ENCODE measurements at places on chromosomes 3 and 15.

DNA sequence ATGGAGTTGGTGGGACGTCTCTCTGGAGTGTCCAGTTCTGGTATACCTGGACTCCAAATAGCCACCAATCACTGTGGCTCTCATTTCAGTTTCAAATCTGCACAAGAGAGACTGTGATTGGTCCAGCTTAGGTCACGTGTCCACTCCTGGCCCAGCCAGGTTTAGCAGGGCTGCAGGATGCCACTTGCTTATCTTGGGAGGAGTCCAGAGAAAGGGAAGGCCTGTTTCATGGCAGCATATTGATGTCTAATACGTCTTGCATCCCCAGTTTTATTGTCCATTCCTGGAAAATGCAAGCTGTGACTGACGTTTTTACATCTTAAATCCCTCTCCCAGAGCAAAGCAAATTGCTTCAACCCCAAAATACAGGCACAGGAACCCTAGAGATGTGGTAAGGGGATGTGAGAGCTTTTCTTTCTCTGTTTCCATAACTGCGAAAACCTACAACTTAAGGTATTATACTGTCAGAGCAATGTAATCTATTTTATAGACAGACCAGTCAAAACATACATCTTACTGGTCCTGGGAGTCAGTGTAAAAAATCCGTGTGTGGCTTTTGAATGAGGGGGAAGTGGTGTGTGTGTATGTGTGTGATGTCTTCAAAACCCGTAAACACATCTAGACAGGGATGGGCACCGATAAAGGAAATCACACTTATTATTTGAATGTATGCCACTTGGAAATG is 274.4 kb downstream of the TLE3 start:
- no peak for DNase-seq

- no peak for DNase-seq
Measured at GRCh38 chr3:10561162-10561945, 56.0 kb upstream of the ATP2B2 start.

DNA sequence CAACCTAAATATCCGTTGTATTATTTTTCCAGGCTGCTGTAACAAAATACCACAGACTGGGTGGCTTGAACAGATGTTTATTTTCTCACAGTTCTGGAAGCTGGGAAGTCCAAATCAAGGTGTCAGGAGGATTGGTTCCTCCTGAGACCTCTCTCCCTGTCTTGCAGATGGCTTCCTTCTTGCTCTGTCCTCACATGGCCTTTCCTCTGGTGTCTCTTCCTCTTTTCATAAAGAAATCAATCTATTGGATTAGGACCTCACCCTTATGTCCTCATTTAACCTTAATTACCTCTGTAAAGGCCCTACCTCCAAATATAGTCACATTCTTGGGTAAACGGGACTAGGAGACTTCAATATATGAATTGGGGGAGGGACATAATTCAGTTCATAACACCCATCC is 89.2 kb upstream of the PLCL2 start:
- DNase-seq, result no peak

- no peak for DNase-seq
Measured at GRCh38 chr3:119659606-119660291, 640 bp downstream of the POPDC2 start.

- no peak for DNase-seq
Measured at GRCh38 chr3:31353166-31353565, 179.6 kb upstream of the STT3B start.

GRCh38 chr15:58190419-58190818 is 52.2 kb downstream of the AQP9 start:
- no peak for DNase-seq

DNA sequence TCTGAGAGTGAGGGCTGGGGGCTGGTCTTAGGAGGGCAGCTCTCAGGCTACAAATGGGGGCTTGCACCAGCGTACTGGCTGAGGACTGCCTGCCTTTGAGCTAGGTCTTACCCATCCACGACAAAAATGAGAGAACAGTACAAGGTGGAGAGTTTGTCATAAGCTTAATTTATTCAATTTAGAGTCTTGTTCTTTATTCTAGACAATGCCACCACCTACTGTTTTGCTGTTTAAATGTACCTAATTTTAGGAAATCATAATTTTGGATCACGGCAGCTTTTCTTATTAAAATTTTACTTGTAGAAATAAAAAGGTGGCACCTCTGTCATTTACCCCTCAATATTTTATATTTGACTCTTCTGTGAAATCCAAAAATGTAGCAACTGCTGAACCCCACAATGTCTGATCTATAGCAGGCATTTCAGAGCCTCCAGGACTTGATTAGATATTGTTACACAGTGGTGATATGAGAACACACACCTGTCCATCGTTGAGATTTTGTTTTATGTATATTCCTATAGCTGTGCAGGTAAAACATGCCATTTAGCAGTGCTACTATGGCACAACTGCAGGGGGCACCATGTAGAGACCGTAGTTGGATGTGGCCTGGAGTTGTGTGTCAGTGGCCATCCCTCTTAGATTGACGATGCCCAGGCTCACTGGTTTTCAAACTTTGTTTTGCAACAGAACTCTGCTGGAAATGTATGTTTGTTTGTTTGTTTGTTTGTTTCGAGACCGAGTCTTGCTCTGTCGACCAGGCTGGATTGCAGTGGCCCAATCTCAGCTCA is 88.6 kb downstream of the SLCO3A1 start:
- no peak for DNase-seq

DNA sequence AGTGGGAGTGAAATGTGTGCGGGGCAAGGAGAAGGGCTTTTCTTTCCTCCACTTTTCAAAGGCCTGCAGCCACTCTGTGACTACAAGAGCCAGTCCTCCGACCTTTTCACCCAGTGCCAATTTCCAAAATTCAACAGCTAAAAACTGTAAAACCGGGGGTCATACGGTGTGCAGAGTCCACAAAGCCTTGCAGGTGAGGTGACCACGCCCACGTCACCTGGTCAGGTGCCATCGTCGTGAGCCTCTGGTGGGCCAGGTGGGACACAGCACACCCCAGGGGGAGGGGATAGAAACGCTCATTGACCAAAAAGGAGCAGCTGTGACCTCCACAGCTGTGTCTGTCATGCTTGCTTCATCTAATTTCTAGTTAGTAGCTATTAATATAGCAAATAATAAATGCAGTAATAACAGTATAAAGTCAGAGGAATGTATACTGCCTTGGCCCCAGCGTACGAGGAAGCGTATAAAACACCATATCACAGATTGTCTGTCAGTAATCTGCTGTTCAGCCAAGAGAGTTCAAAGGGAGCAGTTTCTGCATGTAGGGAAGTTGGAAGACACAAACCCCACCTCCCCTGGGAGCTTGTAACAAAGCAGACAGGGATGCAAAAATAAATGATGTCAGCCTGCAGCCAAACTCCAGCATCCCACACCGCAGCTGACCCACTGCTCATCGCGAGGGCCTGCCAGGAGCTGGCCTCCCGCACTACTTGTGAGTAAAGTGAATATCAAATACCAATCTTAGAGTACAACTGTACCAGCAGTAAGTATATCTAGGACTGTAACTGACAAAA is 86.7 kb downstream of the VGLL4 start:
- DNase-seq, result peak; percentile 57

GRCh38 chr3:42852441-42852840 is 23.2 kb downstream of the CYP8B1 start:
- peak; percentile 45 for DNase-seq

GRCh38 chr15:68654786-68655560 is 76.2 kb downstream of the CORO2B start:
- no peak for DNase-seq

DNA sequence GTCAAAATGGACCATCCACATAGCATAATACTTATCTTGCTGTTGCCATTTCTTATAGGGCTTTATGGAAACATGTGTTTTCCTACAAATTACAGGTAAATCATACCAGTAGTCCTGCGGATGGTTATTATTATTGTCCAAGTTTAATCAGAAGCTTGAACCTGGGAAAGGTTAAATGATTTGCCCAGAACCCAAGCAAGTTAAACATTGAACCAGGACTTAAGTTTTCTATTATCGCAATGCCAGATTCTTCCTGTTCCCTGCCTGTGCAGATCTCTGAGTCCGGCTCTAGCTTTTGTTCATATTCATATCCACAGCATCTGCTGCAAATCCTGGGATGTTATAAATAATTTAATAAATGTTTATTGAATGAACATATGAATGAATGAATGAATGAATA is 12.5 kb downstream of the LPP start:
- no peak for DNase-seq

GRCh38 chr3:196284396-196284795 is 3.1 kb downstream of the PCYT1A start:
- DNase-seq, result no peak

GRCh38 chr15:71651750-71652186 is 158.6 kb upstream of the NR2E3 start:
- DNase-seq, result no peak

GRCh38 chr3:19030522-19030839 is 117.8 kb upstream of the KCNH8 start:
- DNase-seq, result no peak

DNA sequence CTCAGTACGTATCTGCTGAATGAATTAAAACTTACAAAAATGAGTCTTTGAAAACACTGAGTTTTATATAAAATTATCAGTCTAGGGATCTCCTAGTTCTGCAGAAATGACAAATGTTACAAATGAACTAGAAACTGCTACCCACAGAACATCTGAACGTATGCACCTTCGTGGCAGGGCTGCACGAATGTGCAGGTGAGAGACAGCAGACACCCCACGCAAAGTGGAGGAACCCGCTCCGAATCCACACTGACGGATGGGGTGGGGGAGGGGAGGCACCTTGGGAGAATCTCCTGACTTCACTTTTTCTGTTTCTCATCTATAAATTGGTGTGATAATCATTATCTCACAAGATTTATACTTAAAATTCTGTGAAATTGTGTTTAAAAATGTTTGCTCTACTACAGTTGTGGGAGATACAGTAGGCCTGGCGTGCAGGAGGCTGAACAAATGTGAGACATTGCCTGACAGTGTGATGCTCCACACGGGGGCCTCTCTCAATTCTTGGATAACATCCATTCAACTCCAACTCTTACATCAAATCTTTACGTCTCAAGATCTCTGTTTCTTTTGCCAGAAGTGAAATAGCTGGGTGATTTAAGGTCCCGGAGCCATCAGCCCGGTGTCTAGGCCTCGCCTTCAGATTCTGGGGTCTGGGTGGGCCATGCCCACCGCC is 86.9 kb downstream of the ATP10A start:
- no peak for DNase-seq

DNA sequence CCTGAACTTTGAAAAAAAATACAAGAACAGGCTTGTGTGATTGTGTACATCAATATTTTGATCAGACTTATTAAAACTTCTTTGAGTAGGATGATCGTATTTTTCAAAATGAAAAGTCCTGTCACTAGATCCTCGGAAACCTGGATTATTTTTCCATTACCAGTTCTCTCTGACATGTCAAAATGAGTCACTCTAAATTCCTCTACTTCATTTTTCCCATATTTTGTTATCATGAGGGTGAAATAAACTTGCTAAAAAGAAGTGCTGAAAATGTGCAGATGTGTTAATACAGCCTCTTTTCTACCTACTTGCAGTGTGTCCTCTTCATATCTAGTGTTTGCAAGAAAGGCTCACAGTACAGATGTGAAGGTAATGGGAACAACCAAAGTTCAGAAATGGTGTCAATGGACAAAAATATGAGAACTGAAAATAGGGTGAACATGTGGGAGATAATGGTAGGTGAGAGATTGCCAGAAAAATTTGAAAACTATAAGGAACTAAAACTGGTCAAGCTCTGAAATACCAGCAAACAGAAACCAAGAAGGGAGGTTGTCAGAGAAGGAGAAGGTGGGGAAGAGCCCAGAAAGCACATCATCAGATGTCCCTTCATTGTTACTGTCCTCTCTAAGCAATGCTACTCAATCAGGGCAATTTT is 108.2 kb downstream of the EOMES start:
- DNase-seq, result no peak

GRCh38 chr3:141269961-141270360 is 38.3 kb downstream of the PXYLP1 start:
- DNase-seq, result no peak

GRCh38 chr3:176807938-176808337 is 389.3 kb downstream of the TBL1XR1 start:
- DNase-seq, result no peak

DNA sequence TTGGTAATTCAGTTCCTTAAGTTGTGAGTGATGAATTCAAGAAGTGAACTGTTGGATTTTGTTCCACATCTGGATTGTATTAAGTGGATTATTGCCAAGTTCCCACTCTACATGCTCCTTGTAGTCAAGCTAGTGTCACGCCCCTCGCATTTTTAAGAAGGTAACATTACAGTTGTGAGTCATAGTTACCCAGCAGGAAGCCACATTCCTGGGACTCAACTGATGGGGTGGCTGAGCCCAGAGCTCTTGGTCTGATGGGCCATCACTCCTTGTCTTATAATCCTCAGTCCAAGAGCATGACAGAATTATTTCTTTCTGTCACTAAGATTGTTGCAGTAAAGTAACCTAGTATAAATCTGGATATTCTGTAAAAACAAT is 102.7 kb downstream of the PTPRG start:
- no peak for DNase-seq

- DNase-seq, result no peak
Measured at GRCh38 chr3:119571688-119572087, 7.6 kb upstream of the ADPRH start.

DNA sequence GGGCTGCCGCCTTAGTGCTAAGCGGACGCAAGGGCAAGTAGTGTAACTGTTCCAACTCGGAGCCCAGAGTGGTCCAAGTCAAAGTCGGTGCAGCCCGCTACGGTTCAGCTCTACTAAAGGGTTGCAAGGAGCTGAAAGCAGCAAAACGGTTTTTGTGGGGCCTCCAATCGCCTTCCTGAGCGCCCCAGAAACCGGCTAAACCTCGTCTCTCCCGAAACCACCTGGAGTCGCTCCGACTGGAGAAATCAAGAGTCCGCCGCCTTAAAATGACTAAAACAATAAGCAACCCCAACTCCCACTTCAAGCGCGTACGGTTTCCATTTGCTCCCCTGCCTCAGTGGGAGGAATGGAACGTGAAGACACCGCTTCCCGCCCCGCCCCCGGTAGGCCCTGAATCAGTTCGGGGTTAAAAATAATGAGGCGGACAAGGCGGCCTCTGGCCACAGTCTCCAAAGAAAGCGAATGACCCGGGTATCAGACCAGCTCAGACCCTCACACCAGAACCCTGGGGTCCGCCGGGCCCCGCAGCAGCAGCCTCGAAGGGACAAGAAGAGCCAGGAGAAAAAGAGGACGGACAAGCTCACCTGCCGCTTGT is 401 bp downstream of the SEC11A start:
- DNase-seq, result no peak

GRCh38 chr3:197368821-197369220 is 70.4 kb upstream of the DLG1 start:
- DNase-seq, result no peak

DNA sequence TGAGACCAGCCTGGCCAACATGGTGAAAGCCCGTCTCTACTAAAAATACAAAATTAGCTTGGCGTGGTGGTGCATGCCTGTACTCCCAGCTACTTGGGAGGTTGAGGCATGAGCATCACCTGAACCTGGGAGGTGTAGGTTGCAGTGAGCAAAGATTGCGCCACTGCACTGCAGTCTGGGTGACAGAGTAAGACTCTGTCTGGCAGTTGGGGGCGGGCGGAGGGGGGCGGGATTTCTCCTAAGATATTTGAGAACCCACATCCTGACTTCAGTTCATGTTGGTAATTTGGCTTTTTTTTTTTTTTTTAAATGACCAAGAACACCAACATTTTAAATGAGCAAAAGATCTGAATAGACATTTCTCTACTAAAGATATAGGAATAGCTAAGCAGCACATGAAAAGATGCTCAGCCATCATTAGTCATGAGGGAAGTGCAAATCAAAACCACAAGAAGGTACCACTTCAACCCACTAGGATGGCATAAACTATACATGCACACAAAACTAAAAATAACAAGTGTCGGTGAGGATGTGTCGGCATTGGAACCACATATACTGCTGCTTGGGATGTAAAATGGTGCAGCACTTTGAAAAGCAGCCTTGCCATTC is 75.6 kb upstream of the LMOD3 start:
- no peak for DNase-seq
